ENCODE measurements at places on chromosomes 4 and X.

DNA sequence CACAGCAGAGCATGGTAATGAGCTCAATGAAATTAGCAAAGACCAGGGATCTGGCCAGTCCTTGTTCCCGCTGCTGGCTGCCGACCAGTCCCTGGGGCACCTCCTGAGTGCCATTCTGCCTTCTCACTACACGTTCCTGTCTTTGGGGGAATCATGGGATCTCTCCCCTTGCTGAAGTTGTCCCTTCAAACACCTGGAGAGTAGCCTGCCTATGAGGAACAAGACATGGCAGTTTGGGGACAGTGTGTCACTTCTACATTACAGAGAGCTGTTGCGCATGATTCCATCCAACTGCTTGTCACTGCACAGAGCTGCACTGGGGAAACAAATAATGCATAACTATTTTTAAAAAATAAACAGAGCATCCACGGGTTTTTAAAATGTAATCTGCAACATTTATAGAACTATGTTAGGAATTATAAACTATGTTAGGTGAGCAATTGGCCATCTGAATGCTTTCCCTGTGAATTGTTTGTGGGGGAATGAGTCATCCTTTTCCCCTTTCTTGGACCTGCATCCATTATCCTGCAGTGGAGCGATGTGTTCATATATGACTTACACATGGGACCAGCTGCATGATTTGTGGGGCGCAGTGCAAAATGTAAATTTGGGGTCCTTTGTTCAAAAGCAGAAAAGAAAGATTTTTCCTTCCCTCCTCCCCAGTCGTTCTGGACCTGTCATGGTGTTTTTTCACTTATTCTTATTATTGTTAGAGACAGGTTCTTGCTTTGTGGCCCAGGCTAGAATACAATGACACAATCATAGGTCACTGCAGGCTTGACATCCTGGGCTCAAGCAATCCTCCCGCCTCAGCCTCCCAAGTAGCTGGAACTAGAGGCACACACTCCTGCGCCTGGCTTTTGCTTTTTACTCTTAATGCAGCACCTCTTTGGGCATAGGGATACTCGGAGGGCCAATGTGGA lies 115.0 kb upstream of the TBL1X start:
- no peak for DNase-seq

GRCh38 chrX:75051047-75051446 lies 105.0 kb downstream of the ABCB7 start:
- no peak for DNase-seq

GRCh38 chrX:68988865-68989264 lies 160.0 kb downstream of the EFNB1 start:
- DNase-seq: no peak

GRCh38 chr4:76275486-76276124 lies 24.1 kb downstream of the FAM47E start:
- DNase-seq: no peak

DNA sequence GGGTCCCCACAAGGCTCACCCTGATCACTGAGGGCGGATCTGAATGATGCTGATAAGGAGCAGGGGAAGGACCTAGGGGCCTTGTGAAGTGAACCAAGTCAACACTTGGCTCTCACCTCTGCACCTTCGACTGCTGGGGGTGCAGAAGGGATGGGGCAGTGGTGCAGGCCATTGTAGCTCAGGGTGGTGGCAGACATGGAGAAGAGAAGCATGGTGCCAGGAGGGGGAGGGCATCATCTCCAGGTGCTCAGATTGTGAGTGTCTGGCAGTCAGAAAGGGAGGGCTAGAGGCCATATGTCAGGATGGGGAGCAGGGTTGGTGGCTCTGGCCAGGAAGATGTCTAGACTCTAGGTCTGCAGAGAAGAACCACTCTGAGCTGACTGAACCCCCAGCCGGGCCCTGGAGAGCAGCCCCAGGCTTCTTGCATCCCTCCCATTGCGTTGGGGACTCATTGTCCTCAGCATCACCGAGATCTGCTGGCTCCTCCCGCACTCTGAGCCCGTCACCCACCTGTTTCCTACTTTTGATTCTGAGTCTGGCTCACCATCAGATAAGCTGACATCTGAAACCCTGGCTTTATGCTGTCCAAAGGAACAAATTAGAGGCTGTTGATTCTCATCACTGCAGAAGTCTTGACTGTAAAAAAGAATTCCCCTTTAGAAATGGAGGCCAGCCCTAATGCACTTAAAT lies 3.8 kb downstream of the APLN start:
- no peak for DNase-seq

DNA sequence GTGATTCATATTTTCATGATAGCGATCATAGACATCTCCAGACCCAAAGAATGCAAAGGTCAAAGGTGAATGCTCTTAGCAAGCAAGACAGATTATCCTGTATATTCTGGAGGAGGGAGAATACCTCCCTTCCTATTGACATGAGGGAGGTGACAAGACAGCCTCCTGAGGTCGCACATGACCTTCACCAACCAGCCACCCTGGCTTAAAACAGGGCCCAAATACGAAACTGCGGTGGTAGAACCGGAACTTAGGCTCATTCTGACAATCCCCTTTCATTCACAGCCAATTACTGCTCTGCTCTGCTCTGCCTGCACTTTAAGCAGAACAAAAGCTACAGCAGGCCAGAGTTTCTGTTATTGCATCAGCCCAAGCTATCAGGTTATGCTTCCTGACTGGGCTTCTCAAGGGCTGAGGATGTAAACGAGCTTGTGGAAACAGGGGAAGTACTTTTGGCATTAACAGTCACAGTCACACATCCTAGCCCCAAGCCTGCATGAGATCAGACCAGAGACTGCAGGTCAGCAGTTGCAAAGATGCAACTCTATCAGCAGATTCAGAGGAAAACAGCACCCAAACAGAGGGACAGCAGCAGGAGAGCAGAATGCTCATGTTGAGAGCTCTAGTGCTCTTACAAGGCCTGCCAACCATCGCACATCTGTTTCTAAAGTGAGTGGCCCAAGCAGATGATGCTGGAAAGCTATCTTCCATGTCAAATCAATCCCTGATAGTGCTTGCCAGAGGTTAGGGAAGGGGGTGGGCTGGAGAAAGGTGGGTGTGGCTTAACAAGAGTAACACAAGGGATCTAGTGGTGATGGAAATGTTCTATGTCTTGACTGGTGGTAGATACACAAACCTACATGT lies 51.3 kb upstream of the MAP3K15 start:
- DNase-seq: peak; percentile 57

GRCh38 chr4:84336964-84337705 lies 162.0 kb downstream of the NKX6-1 start:
- DNase-seq: no peak

DNA sequence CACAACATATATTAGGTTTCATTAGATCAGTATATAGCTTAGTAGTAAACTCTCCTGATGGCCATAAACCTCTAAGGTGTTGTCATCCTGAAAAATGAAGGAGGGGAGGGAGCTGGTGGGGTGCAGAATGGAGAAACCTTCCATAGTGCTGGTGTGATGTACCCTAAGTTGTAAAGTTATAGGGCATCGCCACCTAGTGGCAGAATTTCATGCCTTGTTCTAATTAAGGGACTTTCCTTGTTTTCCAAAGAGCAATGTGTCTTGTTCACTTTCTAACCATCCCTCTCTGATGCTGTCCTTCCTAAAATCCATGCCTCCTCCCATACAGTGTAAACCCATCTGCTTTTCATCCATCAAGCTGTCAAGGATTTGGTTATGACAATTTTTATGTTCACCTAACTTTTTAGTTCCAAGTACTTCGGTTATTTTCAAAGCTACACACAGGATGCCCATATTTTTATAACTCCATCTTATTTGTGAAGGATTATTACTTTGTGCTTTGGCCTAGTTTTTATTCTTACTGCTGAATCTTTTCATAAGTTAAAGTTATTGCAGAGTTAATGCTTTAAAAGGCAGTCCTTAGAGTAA lies 4.5 kb downstream of the NBDY start:
- DNase-seq: peak; percentile 54

DNA sequence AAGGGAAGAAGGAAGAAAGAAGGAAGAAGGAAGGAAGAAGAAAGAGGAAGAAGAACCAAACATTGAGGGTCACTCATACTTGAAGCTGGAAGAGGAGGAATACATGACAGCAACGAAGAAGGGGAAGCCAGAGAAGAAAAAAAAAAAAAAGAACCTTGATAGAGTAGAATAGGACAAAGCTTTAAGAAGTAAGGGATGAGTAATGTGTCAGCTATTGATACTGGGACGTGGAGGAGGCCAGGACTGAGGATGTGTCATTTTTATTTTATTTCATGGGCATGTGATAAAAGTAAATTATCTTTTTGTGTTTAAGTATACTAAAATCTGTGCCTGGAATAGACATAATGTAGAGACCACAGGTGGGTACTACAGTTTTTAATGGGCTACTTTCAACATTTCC lies 6.4 kb downstream of the EDA2R start:
- DNase-seq: no peak

GRCh38 chrX:46311581-46312120 lies 233.6 kb downstream of the ZNF674 start:
- no peak for DNase-seq

DNA sequence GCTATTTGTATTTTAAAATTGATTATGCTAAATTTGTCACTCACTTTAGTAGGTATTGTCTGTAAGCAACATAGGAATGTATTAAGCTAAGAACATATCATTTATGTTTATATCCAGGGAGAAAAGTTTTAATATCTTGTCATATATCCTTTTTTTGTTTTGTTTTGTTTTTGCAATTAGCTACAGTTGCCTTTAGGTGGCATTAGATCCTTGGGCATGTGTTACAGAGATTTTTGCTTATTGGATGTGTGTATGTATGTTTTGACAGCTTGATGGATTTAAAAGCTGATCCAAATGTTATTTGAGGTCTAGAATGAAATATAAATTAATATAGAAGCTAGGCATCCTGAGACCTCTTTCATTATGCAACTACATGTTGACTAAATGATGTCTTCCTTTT lies 36.1 kb upstream of the OTUD4 start:
- no peak for DNase-seq

- DNase-seq: no peak
These were observed 108.4 kb downstream of the KLHL8 start for GRCh38 chr4:87112063-87112462.

- no peak for DNase-seq
These were observed 512.7 kb upstream of the FAT1 start for GRCh38 chr4:187236209-187236890.

- no peak for DNase-seq
These were observed 1.8 kb downstream of the CCNI start for GRCh38 chr4:77073981-77074380.

- DNase-seq: no peak
These were observed at the start of gene MAOB for GRCh38 chrX:43882294-43882681. MAOB (minus strand) TSS chrX:43882450; CDS start chrX:43882299, 151 bp downstream.

DNA sequence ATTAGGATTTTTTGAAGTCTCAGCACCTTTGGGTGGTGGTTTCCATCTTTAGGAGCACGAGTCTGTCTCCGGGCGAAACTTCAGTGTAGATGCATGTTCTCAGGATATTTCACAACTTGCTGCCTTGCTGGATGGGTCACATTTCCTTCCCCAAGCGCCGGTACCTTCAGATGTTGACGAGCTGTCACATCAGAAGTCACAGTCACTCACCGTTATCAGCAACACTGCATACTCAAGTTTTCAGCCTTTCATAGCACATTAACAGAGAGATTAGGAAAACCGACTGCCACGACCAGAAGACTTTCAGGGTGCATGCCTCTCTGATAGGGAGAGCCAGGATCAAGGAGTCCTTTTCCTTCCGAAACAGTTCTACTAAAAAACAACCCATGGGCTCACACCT lies 77.8 kb downstream of the SHROOM2 start:
- no peak for DNase-seq

- no peak for DNase-seq
These were observed 553.5 kb downstream of the TRAM1L1 start for GRCh38 chr4:116531870-116532269.

GRCh38 chr4:76616526-76616925 lies 181.5 kb downstream of the SHROOM3 start:
- DNase-seq: no peak

GRCh38 chrX:14718403-14718802 lies 154.5 kb downstream of the FANCB start:
- DNase-seq: no peak

- no peak for DNase-seq
These were observed 15.6 kb upstream of the SCML1 start for GRCh38 chrX:17721715-17722114.

- DNase-seq: no peak
These were observed 7.1 kb downstream of the CCDC160 start for GRCh38 chrX:134244043-134244442.

DNA sequence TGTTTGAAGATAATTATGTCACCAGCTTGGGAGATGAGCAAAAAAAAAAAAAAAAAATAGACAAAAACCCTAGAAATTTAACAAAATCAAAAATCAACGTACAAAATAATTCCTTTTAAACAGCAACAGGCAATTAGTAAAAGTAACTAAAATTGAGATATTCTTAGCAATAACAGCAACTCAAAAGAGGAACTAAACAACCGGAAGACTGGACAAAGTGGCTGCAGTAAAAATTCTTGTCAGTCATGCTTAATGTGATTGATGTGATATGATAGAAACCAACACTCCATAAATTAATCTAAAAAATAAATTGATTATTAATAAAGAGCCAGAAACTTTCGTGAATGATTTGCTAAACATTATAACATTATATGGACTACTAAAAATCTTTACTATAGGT lies 1534.6 kb upstream of the AGA start:
- DNase-seq: no peak

DNA sequence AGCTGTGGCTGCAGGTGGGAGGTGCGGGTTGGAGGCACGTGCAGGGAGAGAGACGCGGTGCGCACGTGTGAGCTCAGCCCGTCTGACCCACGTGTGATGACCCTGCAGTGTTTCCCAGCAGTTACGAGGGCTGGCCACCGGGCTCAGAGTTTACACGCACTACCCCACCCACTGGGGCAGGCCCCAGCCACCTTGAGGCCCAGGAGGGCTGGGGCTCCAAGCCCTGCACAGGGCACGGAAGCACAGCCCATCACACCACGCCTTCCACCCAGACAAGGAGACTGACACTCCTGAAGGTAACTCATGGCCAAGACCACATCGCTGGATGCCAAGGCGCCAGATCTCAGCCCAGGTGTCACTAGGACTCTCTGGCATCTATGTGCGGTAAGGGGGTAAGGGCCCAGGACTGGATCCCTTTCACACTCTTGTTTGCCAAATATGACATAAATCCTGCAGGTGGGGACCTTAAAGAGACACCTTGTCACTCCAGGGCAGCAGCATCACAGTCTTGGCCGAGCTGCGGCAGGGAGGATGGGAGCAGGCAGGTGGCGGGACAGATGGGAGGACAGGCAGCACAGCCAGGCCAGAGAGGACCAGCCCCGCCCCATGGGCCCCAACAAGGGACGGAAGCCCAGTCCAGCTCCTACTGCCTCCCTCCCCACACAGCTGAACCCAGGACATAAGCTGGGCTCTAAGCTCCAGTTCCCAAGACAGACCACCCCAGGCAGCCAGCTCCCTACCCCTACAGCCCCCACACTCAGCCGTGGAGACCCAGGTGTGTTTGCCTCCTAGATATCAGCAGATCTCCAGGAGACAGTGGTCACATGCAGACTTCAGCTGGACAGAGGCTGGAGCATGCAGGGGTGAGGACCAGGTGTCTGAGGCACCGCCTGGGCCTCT lies 56.8 kb downstream of the ZFYVE28 start:
- no peak for DNase-seq

- DNase-seq: no peak
These were observed 1.6 kb downstream of the PAPSS1 start for GRCh38 chr4:107718351-107718965.

- no peak for DNase-seq
These were observed 32.4 kb downstream of the LRBA start for GRCh38 chr4:150982557-150983233.

GRCh38 chr4:91127831-91128230 lies 1000.6 kb downstream of the CCSER1 start:
- no peak for DNase-seq

- no peak for DNase-seq
These were observed 622 bp downstream of the KLKB1 start for GRCh38 chr4:186227744-186228513.

GRCh38 chr4:63430105-63430504 lies 979.1 kb downstream of the TECRL start:
- no peak for DNase-seq

Data from activated CD4-positive, alpha-beta memory T cell treated with anti-CD3 and anti-CD28 coated beads, Interleukin-2, amount 10 ng/mL, durations not matched to agents 7 days and 5 days (primary cell).